HCT116 (cell line): ENCODE measurements at places on chromosomes 2 and 18.

- H3K4me3 ChIP-seq: no peak overlapping the region
- H3K4me1 ChIP-seq: no peaks in the 10 kb centered on the region
- no peaks in the 10 kb centered on the region for H3K36me3 ChIP-seq
- no peak overlapping the region for H3K27ac ChIP-seq
- DNase-seq: no peak
- no peaks in the 10 kb centered on the region for H3K27me3 ChIP-seq
Observed at GRCh38 chr2:79831961-79832360, 319.1 kb downstream of the CTNNA2 start.

- no peak overlapping the region for H3K27ac ChIP-seq
- no peak overlapping the region for H3K4me3 ChIP-seq
- no peaks in the 10 kb centered on the region for H3K27me3 ChIP-seq
Observed at GRCh38 chr2:168155680-168156079, 91.7 kb downstream of the STK39 start.

GRCh38 chr2:68155618-68156017 is 2.1 kb upstream of the PNO1 start:
- H3K4me1 ChIP-seq: peaks cover 3% of the 10 kb centered on the region; the same call in 1 of the 2 replicates
- peaks cover 3% of the 10 kb centered on the region for H3K36me3 ChIP-seq
- DNase-seq: no peak

- H3K27ac ChIP-seq: no peak overlapping the region
- no peaks in the 10 kb centered on the region for H3K36me3 ChIP-seq
- H3K4me3 ChIP-seq: no peak overlapping the region
- peaks cover 2% of the 10 kb centered on the region; the same call in 1 of the 2 replicates for H3K4me1 ChIP-seq
- no peaks in the 10 kb centered on the region for H3K27me3 ChIP-seq
- DNase-seq: no peak
Observed at GRCh38 chr2:8643250-8643995, 38.4 kb upstream of the ID2 start.

DNA sequence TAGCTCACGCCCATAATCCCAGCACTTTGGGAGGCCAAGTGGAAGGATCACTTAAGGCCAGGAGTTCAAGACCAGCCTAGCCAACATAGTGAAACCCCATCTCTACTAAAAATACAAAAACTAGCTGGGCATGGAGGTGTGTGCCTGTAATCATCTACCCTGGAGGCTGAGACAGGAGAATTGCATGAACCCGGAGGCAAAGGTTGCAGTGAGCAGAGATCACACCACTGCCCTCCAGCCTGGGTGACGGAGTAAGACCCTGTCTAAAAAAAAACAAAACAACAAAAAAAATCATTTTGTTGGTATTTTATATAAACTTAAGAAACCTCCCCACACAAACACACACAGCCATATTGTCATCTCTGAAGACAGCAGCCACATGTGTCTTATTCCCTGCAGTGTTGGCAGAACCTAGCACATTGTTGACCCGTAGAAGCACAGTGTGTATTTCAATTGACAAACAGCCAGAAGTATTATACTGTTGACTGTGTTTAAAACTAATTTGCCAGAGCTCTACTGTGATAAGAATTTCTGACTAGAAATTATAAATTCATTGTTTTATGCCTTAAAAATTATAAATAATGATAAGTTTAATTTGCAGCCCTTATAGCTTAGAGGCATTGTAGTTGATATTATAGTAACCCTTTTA is 68.1 kb downstream of the DNAJC10 start:
- no peaks in the 10 kb centered on the region for H3K27me3 ChIP-seq
- no peaks in the 10 kb centered on the region for H3K4me1 ChIP-seq
- no peak overlapping the region for H3K4me3 ChIP-seq
- no peak overlapping the region for H3K27ac ChIP-seq

- H3K27ac ChIP-seq: no peak overlapping the region
- H3K4me1 ChIP-seq: no peaks in the 10 kb centered on the region
- 0 out of 2 replicates have a peak, but pooled peaks cover 3% of the 10 kb centered on the region for H3K27me3 ChIP-seq
- no peak overlapping the region for H3K4me3 ChIP-seq
- H3K36me3 ChIP-seq: no peaks in the 10 kb centered on the region
Observed at GRCh38 chr2:59888015-59888414, 665.4 kb downstream of the BCL11A start.

- no peak overlapping the region for H3K4me3 ChIP-seq
- H3K36me3 ChIP-seq: no peaks in the 10 kb centered on the region
- no peak for DNase-seq
- no peak overlapping the region for H3K27ac ChIP-seq
- H3K27me3 ChIP-seq: no peaks in the 10 kb centered on the region
- no peaks in the 10 kb centered on the region for H3K4me1 ChIP-seq
Observed at GRCh38 chr2:8134473-8134932, 547.4 kb upstream of the ID2 start.
